K562 (cell line): ENCODE measurements at places on chromosomes 1 and 21.

DNA sequence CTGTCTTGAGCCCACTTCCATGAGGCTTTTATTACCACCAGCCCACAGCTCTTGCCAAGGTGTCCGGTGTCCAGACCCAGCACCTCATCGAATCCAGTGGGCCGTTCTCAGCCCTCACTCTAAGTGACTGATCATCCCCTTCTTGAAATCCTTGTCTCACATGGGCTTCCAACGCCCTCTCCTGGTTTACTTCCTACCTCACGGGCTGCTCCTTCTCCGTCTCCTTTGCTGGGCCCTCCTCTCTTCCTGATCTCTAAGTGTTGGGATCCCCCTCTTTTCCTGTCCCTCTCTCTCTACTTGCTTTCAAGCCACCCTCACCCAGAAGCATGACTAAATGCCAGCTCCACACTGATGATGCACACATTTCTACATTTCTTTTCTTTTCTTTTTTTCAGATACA, 9.0 kb upstream of the RHBG start:
- DNase-seq, result no peak

DNA sequence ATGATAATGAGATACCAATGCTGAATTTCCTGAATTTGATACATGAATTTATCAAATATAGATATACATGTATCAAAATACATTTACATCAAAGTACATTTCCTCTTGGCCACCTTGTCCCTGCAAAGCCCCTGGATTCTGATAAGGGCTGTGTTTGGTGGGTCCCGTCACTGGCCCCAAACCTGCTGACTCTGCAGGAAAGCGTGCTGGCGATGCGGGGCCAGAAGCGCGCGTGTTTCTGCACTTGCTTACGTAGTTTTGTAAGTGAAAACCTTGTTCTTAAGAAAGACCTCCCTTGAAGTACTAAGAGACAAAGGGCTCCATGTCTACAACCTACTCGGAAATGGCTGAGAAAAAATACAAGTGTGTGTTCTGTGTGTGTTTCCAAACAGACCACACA, 11.0 kb downstream of the ITGB2 start:
- DNase-seq, result no peak

- no peak for DNase-seq
These were observed 151.8 kb upstream of the B3GALT2 start for GRCh38 chr1:193338194-193338593.

- DNase-seq, result no peak
These were observed 116.3 kb upstream of the CACYBP start for GRCh38 chr1:174883409-174883808.

DNA sequence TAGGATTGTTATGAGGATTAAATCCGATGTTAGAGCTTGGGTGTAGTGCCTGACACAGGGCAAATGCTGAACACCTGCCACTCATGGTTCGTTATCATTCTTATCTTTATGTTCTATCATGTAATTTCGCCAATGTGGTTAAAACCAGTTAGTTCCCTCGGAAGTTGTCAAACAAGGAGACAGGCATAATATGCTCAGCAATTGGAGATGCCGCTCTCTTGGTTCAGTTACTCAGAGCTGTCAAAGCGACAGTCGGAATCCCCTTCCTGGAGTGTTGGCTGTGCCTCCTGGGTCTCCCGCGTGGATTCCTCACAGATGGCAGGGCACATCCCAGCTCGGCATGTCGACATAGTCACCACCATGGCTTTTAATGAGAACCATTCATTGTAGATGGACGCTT, 192.2 kb downstream of the ROR1 start:
- DNase-seq, result no peak

DNA sequence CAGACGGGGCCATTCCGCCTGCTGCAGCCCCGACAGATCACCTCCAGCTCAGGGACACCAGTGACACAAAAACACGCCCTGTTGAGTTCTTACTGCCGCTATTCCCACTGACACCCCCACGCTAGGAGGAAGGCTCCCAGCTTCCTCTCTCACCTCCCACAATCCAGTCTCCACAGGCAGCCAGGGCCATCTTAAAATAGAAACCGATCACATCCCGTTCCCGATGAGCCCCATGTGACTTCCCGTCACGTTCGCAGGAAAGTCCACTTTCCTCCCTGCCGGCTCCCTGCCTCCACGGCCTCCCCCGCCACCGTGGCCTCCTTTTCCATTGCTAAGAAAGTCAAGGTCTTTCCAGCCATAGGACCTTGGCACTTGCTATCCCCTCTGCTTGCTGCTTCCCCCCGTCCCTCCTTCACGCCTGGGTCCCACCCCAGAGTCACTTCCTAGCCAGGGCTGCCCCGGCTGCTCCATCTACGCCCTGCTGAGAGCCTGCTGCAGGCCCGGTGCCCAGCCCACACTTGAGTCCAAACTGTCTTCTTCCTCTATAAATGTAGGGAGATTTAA, 24.0 kb upstream of the DDOST start:
- DNase-seq, result no peak

DNA sequence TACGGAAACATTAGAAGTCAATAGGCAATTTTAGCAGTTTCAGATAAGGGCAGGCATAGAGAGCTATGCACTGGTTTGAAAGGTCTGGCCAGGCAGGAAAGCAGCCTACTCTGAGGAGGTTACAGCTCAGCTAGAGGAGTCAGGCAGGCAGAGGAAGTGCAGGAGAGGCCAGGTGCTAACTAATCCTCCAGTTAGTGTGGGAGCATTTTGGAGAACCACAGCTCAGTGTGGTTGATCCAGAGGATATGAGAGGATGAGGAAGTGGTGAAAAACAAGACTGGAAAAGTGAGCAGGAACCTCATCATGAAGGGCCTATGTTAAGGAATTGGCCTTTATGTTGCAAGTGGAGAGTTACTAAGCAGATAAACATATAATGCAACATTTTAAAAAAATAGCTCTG, 282.4 kb upstream of the SGIP1 start:
- no peak for DNase-seq

- peak; percentile 77 for DNase-seq
These were observed 9.2 kb downstream of the ABCG1 start for GRCh38 chr21:42227909-42228708.

DNA sequence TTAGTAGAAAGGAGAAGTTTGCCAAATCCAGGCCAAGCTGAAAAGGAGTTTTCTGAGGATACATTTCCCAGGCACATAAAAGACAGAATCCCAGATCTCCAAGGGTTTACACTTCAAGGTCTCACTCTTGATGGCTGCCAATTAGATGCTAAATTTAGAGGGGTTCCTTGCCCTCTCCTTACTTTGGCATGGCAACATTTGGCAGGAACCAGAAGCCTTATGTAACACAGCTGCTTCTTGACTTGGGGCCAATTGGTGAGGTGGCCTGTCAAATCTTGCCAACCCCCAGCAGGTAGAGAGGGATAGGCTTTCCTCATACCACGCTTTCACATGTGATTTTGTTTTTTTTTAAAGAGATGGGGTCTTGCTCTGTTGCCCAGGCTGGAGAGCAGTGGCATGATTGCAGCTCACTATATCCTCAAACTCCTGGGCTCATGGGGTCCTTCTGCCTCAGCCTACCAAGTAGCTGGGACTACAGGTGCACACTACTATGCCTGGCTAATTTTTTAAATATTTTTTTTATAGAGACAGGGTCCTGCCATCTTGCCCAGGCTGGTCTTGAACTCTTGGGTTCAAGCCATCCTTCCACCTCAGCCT, 25.2 kb upstream of the NKAIN1 start:
- no peak for DNase-seq

DNA sequence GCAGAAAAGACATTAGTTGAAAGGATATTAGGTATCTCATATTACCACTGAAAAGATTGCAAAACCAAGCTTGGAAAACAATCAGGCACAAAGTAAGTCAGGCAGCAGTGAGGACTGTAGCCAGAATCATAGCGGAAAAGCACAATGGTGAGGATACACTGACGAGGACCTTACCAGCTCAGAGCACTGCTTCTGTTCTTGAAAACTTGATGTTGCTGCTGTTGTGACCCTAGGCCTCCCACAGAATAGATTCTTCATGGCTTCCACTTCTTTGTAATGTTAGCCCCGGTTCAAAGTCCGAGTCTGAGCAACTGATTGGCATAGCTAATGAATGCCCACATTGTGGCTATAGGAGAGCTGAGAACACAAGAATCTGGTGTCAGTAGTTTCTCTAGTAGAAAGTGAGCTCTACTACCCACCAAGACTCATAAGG, 45.2 kb upstream of the LRRC8C start:
- DNase-seq, result no peak

- DNase-seq, result no peak
These were observed 21.4 kb upstream of the CPT2 start for GRCh38 chr1:53174971-53175913.

- DNase-seq, result no peak
These were observed 8.5 kb upstream of the SYPL2 start for GRCh38 chr1:109457819-109458218.
